ENCODE measurements at places on chromosomes 2 and 18.

DNA sequence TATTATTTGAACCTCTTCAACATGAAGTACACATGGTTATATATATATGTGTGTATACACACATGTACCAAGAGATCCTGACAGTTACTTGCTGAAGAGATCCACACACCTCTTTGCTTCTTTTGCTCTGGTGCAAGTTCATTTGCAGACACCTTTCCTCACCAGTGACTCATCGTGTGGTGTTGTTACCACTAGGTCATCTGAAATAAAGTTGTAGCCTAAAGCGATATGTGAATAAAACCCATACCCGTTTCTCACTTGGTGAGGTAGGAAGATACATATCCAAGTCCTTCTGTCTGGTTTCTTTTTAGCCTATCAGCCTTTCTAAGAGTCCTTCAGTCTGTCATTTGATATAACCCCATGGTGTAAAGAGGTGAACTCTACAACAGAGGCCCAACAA is 379.4 kb upstream of the RAB12 start:
- DNase-seq, result no peak

- DNase-seq, result no peak
Observed at GRCh38 chr2:177195194-177195593, 17.4 kb upstream of the HNRNPA3 start.

DNA sequence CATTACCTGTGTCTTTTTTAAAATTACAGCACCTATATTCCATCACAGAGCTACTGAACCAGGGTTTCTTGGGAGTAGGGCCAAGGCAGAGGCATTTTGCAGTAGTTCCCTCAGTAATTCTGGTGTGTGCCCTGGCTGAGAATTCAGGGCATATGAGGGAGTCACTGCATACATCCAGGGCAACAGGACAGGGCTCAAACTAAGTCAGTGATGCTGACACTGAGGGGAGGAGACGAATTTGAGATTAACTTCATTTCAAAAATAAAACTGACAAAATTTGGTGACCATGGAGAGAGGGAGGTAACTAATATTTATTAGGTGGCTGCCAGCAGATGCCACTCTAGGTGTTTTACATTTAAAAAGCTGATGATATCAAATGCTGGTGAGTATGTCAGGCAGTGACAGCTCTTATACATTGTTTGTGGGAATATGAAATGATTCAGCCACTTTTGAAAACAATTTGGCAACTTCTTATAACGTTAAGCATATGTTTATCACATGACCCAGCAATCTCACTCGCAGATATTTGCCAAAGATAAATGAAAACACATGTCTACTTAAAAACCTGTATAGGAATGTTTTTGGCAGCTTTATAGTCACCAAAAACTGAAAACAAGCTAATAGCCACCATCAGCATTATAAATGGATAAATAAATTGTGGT is 20.3 kb downstream of the STRADB start:
- DNase-seq, result no peak

DNA sequence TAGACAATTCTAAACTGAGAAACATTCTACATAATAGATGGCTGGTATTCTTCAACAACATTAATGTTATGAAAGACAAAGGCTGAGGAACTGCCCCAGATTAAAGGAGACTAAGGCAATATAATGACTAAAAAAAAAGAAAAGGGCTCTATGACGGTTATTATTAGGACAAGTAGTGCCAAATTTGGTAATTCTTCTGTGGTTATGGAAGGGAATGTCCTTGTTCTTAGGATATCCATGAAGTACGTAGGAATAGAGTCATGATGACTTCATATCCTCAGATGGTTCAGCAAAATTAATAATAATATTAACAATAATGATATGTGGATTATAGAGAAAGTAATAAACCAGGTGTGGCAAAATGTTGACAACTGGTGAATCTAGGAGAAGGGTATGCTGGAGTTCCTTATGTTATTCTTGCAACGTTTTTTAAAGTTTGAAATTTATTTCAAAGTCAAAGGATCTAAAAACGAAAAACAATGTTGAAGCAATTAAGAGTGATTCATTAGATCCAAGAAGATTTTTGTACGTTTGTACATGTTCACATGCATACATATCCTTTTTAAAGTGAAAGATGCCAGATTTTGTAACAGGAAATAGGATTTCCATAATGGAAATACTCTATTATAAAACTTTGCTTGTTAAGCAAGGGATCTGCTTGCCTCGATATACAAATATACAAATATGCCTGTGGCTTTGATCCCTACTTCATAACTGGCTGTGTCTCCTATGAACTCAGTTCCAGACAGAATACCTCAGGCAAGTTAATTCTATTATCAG is 27.7 kb upstream of the STRN start:
- DNase-seq, result no peak

DNA sequence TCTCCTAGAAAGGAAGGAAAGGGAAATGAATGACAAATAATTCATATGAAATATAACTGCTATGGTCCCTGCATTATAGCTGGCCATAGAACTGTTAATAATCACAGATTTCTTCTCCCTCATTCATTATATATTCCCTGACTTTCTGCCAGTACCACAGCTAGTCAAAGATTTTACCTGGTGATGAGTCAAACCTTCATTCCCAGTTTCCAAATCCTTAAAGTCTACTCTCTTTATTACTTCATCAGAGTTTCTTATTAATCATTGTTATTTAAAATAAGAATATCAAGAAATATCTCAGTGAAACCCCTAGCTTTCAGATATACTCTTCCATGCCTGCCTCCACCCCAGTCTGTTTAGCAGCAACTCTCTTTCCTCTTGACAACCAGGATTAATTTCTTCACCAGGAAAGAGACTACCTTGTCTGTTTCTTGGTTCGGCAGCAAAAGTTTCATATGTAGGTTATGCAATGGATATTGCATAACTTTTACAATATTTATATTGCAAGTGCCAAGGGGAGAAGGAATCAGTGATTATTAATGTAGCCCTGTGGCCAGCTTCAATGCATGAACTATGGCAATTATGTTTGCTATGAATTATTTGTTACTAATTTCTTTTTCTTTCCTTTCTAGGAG is 533.8 kb downstream of the FBXO15 start:
- DNase-seq, result no peak

Measured in stimulated activated CD8-positive, alpha-beta memory T cell treated with anti-CD3 and anti-CD28 coated beads, Interleukin-15, amount 100 ng/mL, for 4 hours (primary cell).